ENCODE measurements at places on chromosomes 6 and 20. TPM values are rescaled to one million over a fixed set of nuclear protein-coding genes. Genes with fewer than 3 reads are reported as not detected.
A peak's percentile ranks its signal among the peaks of the same experiment; 100 is the strongest.

DNA sequence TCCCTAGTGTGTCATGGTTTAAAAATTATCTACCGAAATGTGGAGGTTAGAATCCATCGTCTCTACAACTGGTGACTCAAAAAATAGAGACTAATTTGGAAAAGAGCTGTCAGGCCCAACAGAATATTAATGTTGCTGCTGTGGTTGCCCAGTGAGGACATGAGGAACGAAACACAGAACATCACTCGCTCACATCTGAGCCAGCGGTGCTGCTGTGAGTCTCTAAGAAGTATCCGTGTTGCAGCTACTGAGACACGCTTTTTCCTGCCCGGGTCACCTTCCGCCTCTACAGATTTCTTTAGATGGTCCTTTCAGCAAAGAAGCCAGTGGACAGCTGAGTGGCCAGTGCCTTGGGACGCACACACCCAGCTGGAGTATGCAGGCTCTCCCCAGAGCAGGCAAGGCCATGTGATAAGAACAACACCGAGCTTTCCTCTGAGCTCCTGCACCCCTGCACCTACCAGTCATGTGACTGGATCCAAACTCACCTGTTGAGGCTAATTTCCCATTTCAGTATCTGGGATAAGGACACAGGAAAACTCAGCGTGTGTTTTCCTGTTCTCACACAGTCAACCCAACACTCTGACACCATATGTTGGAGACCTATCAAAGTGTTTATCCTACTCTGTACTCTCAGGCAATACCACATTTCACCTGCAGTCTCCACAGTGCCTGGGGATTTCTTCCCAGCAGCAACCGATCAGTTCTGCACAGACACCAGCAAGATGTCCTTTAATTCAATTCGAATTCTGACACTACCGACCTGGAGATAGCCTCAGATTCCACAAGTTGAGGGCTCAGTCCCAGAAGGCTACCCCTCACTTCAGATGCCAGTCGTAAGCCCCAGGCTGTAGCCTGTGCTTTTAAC is 119.0 kb upstream of the RPS6KA2 start:
- DNase-seq = no peak

DNA sequence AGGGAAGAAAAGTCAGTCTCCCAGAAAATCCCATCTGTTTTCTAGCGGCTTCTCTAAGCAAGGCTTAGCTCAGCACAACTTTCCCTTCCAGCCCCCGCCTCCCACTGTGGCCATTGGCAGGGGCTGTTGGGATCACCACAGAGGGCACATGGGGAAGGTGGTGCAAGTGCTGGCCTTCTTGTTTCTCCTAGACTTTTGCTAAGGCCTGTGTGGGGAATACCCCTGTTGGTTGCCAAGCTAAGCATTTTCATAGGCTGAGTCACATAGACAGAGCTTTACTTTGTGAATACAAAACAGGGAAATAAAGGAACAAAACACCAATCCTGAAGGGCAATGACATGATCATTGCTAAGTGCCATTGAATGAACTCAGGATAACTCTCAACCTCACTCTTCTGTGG is 32.4 kb upstream of the TIAM2 start:
- DNase-seq = peak; percentile 50

GRCh38 chr6:80862756-80863155 is 756.3 kb downstream of the BCKDHB start:
- DNase-seq = no peak

GRCh38 chr6:22709803-22710202 is 140.4 kb downstream of the HDGFL1 start:
- no peak for DNase-seq

DNA sequence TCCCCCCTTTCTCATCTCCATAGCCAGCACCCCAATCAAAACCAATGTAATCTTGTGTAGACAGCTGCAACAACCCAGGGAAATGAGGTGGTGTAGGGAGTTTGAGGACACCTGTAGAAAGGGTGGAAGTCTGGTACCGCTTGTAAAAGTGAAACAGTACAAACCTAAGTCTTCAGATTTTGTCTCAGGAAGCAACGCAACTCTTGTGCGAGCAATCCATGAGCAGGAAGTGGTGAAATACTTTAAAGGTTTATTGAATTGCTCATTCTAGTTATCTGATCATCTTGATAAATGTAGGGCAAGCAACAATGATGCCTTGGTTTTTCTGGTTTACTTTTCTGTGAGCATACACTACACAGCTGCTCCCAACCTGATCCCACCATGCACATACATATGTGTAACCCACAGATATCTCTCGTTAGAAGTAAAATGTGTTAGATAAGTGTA is 71.1 kb upstream of the THEMIS start:
- peak; percentile 76 for DNase-seq

DNA sequence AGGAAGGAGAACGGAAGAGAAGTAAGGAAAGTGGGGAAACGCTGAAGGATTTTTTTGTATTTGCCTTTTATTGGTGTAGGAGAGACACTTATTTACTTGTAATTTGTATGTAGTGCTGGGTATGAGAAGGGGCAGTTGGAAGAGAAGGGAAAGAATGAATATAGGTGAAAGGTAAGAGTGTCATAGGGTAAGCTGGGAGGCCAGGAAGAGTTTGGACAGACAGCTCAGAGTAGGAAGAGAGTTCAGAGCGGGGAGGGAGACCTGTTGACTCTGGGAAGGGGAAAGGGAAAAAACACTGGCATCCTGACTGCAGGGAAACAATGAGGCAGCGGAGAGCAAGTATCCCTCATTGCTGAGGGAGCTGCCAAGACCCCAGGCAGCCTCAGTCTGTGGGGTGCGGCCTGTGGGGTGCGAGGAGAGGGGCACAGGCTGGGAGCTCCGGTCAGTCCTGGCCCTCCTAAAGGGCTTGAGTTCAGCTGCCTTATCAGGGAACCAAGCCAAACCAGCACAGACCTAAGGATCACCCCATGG is 3.1 kb downstream of the TRAF3IP2 start:
- no peak for DNase-seq

- DNase-seq = no peak
Observed at GRCh38 chr6:154319231-154319858, 37.3 kb downstream of the IPCEF1 start.

GRCh38 chr6:137763886-137764285 is 103.2 kb upstream of the TNFAIP3 start:
- peak; percentile 97 for DNase-seq

DNA sequence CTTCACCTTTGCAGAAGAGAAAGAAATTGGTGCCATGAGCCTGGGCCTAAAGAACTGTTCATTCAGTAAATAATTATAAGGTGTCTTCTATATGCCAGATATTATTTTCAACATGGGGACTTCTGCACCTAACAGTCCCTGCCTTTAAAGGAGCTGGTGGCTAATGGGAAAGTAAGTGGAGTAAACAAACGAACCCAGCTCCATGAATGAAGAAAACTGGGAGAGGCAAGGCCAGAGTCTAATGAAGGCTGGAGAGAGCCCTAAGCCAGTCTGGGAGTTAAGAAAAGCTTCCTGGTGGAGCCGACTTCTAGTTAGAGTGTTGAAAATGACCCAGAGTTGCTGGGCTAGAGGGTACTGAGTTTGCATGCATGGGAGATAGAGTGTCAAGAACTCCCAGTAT is 24.2 kb upstream of the EFHC1 start:
- DNase-seq = no peak

- no peak for DNase-seq
Observed at GRCh38 chr20:36624068-36624943, 18.7 kb downstream of the RAB5IF start.

DNA sequence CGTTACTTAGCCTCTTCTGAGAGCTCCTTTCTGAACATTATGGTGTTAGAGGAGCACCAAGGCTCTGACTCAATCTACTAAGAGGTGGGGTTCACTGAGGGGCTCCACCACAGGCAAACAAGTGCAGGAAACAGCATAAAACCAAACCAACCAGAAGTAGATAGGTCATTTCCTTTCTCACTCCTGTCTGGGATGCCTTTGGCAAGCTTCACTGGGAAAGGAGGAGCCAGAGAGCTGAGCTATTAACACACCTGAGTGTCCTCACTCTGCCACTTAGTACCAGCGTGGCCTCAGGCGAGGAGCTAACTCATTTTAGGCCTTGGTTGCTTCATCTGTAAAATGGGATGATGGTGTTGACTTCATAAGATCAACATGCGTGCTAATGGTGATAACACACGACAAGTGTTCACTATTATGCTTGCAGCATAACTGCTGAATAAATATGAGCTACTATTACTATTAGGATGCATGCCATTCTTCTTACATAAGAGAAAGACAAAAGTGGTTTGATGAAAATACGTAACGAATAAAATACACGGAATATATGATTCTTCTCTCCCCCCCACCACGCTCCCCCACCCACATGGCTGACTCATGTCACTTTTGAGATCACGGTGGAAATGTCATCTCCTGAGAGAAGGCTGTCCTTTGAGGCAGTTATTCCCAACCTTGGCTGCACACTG is 185.4 kb downstream of the BCAS1 start:
- DNase-seq = no peak

DNA sequence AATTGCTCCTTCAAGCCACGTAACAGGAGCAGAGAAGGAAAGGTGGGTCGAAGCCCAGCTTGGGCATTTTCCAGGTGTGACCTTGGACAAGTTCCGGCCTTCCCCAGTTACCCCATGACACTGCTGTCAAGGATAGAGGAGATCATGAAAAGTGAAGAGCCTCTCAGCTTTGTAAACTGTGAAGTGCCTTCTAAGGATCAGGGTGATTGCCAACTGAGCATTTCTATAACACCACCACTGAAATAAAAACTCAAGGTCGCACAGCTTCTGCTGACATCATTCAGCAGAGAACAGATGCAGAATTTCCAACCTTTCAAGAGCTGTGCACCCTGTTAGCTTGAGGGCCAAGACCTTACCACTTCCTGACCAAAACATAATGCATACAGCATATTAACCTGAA is 24.0 kb upstream of the ZMYND8 start:
- no peak for DNase-seq

- DNase-seq = no peak
Observed at GRCh38 chr6:44233567-44234100, 10.2 kb downstream of the SLC29A1 start.

DNA sequence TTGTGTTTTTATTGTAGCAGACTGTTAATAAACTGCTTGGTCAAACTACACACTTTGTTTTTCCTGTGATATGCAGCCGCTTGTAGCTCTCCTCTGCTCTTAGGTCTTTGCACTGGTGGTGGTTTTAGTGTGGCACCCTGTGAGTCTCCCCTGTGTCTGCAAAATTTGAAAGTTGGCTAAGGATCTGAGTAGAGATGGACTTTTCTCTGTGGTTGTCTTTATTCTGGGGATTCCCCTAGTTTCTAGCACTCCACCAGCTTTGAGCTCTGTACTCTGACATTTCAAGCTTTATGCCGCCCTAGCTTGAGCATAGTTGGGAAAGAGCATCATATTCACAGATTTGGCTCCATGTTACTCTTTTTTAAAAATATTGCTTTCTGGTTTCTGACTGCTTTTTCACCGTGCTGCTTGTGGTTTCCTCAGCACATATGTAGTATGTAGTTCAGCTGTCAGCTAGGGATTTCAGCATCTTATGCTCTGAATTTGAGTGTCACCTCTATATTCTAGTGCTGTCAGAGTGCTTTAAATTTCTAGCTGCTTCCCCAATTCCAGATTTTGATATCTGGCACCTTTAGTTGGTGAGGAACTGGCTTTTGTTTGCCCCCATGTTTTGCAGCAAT is 25.4 kb downstream of the CDYL start:
- DNase-seq = no peak

DNA sequence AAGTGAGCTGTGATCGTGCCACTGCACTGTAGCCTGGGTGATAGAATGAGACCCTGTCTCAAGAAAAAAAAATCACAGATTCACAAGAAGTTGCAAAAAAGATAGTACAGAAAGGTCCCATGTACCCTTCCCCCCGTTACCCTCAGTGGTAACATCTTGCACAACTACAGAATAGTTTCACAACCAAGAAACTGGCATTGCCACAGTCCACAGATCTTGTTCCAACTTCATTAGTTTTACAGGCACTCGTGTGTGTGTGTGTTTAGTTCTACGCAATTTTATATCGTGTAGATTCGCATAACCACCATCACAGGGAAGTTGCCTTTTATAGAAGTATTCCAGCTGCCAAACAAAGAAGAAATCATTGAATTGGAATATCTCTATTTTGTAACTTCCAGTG is 19.1 kb downstream of the SPATA2 start:
- DNase-seq = no peak

- DNase-seq = no peak
Observed at GRCh38 chr6:135657207-135657606, 159.7 kb upstream of the AHI1 start.

GRCh38 chr20:21387528-21387927 is 9.8 kb downstream of the NKX2-4 start:
- DNase-seq = peak; percentile 15

DNA sequence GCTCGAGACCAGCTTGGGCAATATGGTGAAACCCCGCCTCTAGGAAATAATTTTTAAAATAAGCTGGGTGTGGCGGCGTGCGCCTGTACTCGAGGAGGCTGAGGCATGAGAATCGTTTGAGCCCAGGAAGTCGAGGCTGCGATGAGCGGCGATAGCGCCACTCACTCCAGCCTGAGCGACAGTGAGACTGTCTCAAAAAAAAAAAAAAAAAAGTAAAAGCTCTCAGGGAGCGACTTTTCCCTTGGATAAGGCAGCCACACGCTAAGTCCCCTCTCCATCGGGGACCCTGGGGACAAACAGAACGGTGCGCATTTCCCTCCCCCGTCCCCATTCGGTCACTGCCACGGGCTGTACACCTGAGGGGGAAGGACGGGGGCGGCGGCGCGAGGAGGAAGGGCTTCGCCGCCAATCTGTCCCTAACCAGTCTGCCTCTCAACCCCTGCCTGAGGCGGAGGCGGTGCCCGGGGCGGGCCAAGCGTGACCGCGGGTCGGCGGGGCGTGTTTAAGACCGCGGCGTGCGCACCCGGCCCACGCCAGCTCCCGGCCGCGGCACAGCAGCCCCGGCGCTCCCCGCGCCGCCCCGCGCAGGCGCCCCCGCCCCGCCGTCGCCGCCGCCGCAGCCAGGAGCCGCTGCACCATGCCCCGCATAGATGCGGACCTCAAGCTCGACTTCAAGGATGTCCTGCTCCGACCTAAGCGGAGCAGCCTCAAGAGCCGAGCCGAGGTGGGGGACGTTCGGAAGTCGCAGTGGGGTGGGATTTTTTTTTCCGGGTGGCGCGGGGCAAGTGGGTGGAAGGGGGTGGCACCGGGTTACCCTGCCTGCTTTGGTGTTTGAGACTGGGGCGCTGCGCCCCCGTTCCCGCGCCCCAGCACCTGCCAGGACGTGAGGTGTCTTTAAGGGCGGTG is at the start of gene GMPR:
GMPR (plus strand) TSS at position 531 of the 906 bp plus-strand sequence; CDS start at position 638, 107 bp downstream.
- no peak for DNase-seq

- no peak for DNase-seq
Observed at GRCh38 chr6:42771741-42772100, 10.1 kb upstream of the BICRAL start.

DNA sequence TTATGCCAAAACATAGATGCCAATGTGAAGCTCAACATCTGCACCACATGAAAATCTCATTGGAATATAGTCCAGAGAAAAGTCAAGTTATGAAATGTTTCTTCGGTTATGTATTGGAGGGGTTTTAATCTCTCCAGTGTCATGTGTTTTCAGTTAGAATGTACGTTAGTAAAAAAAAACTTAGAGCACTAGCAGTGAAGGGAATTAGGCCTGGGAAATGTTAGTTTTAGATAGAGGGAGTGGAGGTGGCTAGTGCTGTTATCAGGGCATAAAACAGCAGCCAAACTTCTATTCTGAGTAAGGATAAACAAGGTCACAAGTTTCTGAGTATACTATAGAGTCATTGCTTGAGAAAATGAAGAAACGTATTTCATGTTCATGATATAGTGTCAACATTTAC is 42.9 kb downstream of the HDGFL1 start:
- DNase-seq = no peak

The CDH26 gene
- 1.2 TPM for total RNA-seq

The CST4 gene
- not detected for total RNA-seq

The SIRPD gene
- not detected for total RNA-seq

The RHAG gene
- not detected for total RNA-seq

The WFDC5 gene
- total RNA-seq = 0.51 TPM

The OPRM1 gene
- total RNA-seq = not detected

The SPATA25 gene
- total RNA-seq = 0.44 TPM

The CRNKL1 gene
- 22.9 TPM for total RNA-seq

The LAMA5 gene
- total RNA-seq = 72.6 TPM

Measured in foreskin keratinocyte (primary cell).